Sciatic nerve (tissue), 2 donors: ENCODE measurements at places on chromosomes 12 and 14. TPM values are rescaled to one million over a fixed set of nuclear protein-coding genes. Genes with fewer than 3 reads are reported as not detected.

The MSRB3 gene
- 64.2 TPM for total RNA-seq

DNA sequence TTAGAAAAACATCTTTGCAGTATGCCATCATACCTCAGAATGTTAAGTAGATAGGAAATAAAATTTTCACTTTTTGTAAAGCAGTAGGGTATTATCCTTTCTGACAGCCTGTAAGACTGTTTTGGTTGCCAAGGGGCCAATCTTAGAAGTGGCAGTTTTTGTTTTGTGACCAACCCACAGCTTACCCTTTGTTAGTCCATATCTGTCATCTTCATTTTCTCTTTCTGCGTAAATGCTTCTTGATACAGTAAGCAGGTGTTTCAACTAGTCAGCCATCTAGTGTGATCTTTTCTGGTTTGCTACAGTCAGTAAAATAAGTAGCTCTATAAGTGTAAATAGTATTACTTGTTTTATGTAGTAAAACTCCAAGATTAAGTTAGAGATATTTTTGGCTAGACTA is 8.8 kb downstream of the PPM1A start:
- no peak for DNase-seq

GRCh38 chr14:50260511-50260910 is 29.1 kb upstream of the SOS2 start:
- no peak for DNase-seq

- no peak for DNase-seq
Measured at GRCh38 chr12:14514154-14514842, 53.4 kb downstream of the PLBD1 start.

The PMEL gene
- 0.49 TPM for total RNA-seq

The TMTC1 gene
- total RNA-seq: 164 TPM

DNA sequence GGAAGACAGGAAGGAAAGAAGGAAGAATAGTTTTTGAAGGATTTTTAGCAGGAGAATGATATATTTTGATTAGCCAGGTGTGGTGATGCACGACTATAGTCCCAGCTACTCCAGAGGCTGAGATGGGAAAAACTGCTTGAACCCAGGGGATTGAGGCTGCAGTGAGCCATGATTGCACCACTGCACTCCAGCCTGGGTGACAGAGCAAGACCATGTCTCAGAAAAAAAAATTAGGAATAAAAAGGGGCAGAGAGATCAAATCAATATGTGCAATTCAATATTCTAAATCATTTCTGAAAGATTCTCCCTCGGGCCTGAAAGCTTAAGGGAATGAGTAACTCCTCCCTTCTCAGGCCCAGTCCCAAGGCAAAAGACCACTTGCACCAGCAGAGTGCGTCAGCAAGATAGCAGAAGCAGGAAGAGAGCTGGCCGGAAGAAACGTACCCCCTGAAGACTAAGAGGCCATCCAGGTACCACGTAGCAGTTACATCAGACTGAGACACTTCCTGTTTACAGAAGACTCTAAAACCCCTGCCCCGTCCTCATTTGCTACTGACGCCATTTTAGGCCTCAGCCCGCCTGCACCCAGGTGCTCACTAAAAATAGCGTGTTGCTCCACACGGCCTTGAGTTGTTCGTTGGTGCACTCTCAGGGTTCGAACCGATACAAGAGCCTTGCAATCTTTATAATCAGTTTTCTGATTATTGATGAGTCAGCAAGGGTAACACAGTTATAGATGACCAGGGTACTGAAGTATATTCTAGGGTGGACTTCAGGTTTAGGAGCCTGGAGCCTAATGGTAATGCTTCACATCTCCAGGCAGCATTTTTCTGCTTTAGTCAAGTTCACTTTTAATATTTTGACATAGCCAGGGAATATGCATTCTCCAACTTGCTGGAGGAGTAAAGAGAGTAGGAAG is 57.7 kb upstream of the CSRP2 start:
- no peak for DNase-seq

- DNase-seq: no peak
Measured at GRCh38 chr14:34665785-34666435, 36.0 kb upstream of the SNX6 start.

The TTC7B gene
- total RNA-seq: 41.4 TPM

The MUCL1 gene
- total RNA-seq: not detected

- no peak for DNase-seq
Measured at GRCh38 chr12:105445649-105446048, 115.2 kb downstream of the C12orf75 start.

The CAPZA3 gene
- total RNA-seq: not detected

The RBP5 gene
- 4.5 TPM for total RNA-seq
